MCF 10A (cell line): ENCODE measurements at places on chromosomes 5 and 9.
A peak's percentile ranks its signal among the peaks of the same experiment; 100 is the strongest.

GRCh38 chr5:13653709-13654108 lies 290.8 kb downstream of the DNAH5 start:
- DNase-seq: peak; percentile 14

DNA sequence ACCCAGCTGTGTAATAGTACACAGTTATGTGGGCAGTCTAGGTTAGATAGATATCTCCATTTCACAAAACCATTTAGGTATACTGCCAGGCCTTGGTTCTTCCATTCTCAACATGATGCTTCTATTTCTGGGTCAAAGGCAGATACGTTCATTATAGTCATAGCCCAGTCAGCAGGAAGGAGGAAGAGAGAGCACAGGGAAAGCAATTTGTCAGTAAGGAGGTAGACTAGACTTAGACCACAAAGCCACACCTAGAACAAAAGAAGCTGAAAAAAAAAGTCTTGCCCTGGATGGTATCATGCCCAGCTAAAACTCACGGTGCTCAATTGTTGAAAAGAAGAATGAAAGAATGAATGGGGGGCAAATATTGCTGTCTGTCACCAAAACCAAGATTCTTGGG lies 7.6 kb downstream of the INVS start:
- DNase-seq: no peak

- peak; percentile 30 for DNase-seq
Observed at GRCh38 chr5:95963650-95964410, 2.2 kb upstream of the ELL2 start.

DNA sequence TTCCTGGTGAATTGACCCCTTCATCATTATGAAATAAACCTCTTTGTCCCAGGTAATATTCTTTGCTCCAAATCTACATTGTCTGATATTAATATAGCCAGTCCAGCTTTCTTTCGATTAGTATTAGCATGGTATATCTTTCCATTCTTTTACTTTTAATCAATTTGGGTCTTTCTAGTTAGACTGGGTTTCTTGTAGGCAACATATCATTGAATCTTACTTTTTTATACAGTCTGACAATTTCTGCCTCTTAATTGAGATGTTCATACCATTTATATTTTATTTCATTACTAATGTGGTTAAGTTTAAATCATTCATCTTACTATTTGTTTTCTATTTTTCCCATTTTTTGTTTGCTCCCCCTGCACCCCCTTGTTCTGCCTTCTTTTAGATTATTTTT lies 61.7 kb upstream of the LIFR start:
- no peak for DNase-seq

DNA sequence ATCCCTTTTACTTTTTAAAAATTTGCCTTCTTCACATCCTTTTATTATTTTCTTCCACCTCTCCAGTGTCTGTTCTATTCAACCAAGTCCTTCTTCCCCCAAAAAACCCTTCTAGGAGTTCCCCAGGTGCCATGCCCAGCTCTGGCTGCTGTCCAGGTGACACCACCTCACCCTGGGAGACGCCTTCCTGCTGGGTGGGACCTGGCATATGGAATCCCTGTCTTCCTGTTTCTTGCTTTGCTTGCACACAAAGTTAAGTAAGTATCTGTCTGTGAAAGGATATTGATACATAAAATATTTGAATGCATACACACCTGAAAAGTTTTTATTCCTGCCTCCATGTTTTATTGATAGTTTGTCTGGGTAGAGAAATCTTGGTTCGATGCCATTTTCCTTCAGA lies 23.1 kb upstream of the MED10 start:
- DNase-seq: peak; percentile 37

- DNase-seq: peak; percentile 71
Observed at GRCh38 chr5:95842854-95843544, 20.5 kb upstream of the GLRX start.

GRCh38 chr5:90047113-90047512 lies 362.4 kb downstream of the CETN3 start:
- no peak for DNase-seq

- DNase-seq: no peak
Observed at GRCh38 chr5:69212022-69212421, 22.6 kb downstream of the CENPH start.
